Heart left ventricle (tissue), 16 donors: ENCODE measurements at places on chromosomes 4 and X. TPM values are rescaled to one million over a fixed set of nuclear protein-coding genes. Genes with fewer than 3 reads are reported as not detected.

MSANTD1 gene
- not detected for total RNA-seq

RBM47 gene
- 1.00 TPM for total RNA-seq

GPR143 gene
- not detected for total RNA-seq

FAM9B gene
- not detected for total RNA-seq

VCX3A gene
- not detected for total RNA-seq

DGKK gene
- total RNA-seq, result not detected

SMPX gene
- 632 TPM for total RNA-seq

DNA sequence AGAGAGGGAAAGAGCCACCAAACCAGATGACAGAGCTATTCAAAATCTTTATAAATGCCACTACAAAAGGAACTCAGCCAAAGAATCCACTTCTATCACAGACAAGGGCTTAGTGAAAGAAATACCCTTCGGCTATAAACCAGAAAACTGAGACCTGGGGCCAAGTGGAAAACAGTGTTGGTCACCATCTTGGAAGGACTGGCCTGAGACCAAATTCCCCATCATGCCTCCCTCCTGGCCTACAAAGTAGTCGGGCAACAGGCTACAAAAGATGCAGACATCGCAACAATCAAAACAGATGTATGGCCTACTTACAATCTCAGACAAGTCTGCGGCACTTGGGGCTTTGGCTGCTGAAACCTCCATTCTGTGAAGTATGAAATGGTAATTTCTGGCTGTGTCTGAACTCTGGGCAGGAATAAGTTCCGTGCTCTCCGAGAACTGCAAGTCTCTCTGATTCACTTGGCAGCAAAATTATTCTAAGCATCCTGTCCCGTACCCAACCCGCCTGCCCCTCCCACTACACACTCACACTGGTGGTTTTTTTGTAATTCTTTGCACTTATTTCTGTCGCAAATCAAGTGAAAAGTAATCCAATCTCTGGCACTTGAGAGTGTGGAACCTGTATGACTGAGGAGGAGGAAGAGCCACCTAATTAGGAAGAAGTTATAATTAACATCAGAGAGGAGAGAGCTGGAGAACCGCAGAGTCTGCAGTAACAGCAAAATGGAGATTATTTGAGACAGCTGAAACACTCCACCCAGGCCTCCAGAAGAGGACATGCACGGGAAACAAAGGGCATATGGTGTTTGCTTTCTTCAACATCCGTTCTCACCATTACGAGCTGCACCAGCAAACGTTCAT, 87.8 kb downstream of the SH3KBP1 start:
- no peak for DNase-seq

DNA sequence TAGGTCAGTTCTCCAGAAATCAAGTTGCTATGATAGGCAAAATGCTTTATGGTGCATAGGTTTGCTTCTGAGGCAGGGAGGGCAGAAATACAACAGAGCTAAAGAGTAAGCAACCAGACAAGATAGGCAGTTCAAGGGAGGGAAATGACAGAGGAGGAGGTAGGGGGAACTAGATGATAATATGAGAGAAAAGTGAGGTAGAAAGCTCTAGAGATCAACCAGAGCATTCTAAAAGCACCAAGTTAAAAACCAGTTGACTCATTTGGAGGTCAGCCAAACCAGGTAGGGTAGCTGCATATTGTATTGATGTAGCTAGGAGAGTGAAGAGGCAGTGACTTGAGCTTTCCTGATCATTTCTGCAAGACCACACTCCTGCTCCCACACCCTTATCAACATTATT, 49.0 kb upstream of the SLC16A2 start:
- DNase-seq, result no peak

GRCh38 chr4:66991521-66991920, 553.8 kb downstream of the CENPC start:
- DNase-seq, result no peak

DNA sequence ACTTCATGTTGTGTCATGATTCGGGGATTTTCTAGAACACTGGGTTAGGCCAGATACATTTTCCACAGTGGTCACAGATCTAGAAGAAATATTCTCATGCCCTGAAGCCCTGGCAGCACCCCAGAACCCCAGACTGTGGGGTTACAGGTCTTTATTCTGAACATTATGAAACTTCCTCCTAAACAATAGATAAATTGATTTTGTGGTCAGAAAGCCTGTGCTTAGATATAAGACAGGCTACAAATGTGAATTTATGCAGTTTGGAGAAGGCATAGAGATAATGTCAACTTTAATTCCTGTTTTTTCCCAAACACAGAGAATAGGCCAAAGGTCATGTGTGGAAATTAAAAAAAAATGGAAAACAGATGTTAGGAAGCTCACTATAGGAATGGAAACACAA, 492.9 kb downstream of the SPRY1 start:
- DNase-seq, result no peak

DNA sequence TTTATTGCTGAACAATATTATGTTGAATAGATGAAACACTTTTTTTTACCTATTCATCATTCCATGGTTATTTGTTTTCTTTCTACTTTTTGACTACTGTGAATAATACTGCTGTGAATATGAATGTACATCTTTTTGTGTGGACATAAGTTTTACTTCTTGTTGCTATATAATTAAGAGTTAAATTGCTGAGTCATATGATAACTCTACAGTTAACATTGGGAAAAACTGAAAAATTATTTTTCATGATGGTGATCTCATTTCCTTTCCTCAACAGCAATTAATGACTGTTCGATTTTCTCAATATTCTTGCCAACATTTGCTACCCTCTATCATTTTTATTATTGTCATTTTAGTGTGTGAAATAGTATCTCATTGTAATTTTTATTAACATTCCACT, 106.9 kb upstream of the TECRL start:
- no peak for DNase-seq

DNA sequence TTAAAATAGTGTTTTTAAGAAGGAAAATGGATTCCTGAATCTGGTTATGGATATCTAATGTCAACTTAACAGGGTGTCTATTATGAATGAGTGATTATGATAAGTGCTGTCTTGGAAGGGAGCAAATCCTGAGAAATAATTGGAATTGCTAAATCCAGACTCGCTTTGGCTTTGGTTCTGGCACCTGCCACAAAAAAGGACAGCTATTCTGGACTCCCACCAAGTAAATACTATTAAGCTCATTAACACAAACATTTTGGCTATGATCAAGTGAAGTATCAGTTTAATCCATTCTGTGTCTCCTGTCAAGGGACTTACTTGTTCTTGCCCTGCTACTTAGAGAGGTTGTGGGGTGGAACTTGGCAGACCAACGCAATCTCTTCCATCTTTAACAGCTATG, 403.7 kb downstream of the CENPC start:
- DNase-seq, result no peak

DNA sequence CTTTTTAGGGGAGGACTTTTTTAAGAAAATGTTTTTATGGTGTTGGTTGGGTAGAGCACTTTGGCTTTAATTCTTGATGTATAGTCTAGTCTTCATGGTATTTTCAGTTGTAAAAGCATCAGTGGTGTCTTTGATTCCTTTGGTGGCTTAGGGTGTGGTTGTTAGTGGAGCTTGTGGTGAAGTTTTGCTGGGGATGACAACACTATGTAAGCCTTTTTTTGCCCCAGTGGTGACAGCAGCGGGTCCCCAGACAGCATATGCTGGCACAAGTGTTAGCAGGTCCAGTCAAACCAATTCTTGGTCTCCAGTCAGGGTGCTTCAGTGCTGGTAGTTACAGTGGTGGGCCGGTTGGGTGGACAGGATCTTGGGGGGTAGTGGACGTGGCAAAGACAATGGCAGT, 52.0 kb downstream of the CHIC1 start:
- no peak for DNase-seq

DNA sequence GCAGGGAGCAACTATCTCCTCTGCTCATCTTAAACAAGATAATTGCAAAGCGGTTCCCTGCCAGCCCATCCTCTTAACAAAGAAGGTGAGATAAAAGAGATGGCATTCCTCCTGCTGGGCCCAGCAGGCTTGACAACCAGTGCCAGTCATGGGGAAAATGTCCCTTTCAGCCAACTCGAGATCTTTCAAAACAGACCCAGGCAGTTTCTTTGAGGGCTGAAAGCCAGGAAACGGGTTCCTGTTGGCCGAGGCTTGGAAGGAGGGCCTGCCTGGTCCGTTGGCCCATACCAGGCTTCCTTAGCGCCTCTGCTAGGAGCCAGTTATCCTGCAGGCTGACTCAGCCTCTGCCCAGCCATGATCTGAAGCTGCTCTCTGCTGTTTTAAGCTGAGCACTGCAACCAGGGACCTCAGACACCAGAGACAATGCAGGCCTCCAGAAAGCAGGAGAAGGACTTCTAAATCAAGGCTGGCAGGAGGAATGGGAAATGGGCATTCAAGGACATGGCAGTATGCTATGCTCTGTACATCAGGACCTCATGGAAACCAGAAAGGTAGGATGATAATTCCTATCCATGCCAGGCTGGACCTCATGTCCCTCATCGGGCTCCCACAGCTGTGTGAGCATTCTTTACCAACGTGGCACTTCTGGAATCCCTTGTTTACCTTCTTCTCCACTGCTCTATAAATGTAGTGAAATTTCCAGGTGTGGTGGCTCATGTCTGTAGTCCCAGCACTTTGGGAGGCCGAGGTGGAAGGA, 42.4 kb upstream of the SLC2A9 start:
- peak; percentile 69 for DNase-seq
